Endothelial cell of umbilical vein (primary cell): ENCODE measurements at places on chromosomes 2 and 18. TPM values are rescaled to one million over a fixed set of nuclear protein-coding genes. Genes with fewer than 3 reads are reported as not detected.

- no peak overlapping the region for H3K4me3 ChIP-seq
- peaks cover 3% of the 10 kb centered on the region for H3K27me3 ChIP-seq
- H3K36me3 ChIP-seq, result no peaks in the 10 kb centered on the region
- no peaks in the 10 kb centered on the region for H3K4me1 ChIP-seq
- no peak for DNase-seq
Observed at GRCh38 chr2:165193178-165193777, 10.6 kb downstream of the SCN3A start.

MEMO1 gene
- total RNA-seq, result 53.9 and 56.2 TPM in 2 replicates

- no peak overlapping the region for H3K4me3 ChIP-seq
- no peak for DNase-seq
- H3K36me3 ChIP-seq, result no peaks in the 10 kb centered on the region
- H3K27me3 ChIP-seq, result no peaks in the 10 kb centered on the region
- H3K4me1 ChIP-seq, result no peaks in the 10 kb centered on the region
Observed at GRCh38 chr18:22594155-22594690, 176.5 kb upstream of the CTAGE1 start.

- no peaks in the 10 kb centered on the region for H3K27me3 ChIP-seq
- H3K4me3 ChIP-seq, result no peak overlapping the region
- H3K27ac ChIP-seq, result no peak overlapping the region
- no peaks in the 10 kb centered on the region for H3K36me3 ChIP-seq
Observed at GRCh38 chr18:10669441-10670100, 143.7 kb downstream of the NAPG start.

DNA sequence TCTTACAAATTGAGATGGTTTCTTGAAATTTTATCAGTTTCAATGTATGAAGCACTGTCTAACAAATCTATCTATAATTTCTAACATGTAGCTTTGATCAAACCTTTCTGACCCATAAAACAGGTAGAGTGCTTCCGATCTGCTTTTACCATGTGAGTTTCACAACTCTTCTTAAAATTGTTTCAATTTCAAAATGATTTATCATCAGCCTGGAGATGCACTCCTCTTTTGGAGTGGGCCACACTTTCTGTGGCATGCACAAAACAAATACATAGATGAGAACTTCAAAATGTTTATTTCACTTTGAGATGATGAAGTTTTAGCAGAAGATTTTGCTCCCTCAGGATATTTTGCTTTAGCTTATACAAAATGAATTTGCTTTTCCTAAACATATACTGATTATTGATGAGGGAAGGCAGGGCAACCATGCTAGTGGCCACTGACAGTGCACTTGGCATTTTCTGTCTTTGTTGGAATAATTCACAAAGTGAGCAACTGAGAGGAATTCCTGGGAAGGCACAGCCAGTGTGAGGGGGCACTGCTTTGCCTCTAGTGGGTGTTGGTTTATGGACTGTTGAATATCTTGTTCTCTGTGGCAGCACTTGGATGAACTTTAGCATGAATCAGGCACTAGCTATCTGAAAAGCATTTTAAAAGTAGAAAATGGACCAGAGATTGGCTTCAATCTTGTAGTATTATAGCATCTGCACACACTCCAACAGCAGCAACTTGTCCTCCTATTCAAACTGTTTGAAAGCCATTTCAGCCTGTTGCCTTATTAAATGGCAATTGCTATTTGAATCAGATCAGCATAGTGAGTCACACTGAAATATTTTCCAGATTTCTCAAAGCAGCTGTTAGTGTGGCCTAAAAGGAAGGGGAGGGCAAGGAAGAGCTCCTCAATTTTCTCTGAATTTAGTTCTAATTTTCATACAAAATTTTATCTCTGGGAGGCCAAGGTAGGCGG is 193.2 kb downstream of the CCDC85A start:
- H3K4me1 ChIP-seq, result peaks cover 3% of the 10 kb centered on the region
- no peak overlapping the region for H3K27ac ChIP-seq
- H3K27me3 ChIP-seq, result no peaks in the 10 kb centered on the region
- no peaks in the 10 kb centered on the region for H3K36me3 ChIP-seq
- no peak overlapping the region for H3K4me3 ChIP-seq

DNA sequence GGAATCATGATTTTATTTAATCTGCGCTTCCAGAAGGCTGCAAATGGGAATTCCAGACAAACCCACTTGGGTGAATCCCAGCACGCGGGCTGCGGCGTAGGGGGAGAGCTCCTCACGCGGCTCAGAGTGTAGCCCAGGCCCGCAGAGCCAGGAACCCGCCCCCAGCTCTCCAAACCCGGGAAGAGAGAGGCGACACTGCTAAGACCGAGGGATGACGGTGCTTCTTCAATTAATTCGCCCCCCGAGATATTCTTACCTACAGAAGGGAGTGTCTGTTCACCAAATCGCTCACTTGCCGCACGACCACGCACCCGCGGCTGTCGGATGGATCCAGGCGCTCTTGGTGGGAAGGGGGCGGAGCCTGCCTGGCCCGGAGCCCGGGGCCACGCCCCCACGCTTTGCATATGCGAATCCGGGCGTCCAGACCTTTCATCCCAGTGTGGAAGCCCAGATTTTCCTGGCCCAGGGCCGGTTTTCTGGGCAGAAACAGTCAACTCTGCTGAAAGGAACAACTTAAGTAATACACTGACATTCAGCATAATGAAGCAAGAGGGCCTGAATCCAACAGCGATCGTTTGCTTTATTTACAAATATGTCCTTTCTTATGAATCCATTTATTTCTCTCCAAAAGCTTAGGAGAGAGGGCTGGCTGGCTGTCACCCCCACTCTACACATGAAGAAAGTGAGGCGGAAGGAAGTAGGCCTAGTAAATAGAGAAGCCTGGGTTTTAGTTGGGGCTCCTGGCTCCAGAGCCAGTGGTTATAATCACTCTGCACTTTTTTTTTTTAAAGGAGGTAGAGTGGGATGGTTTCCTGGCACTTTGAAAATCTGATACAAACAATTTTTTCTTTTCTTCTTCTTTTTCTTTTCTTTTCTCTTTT is at the start of gene SLC19A3:
Gene SLC19A3, minus strand, starts transcription at position 342 of the 881 bp plus-strand sequence. CDS start 15,710 bp downstream, outside the sequence.
- H3K36me3 ChIP-seq, result no peaks in the 10 kb centered on the region
- no peaks in the 10 kb centered on the region for H3K4me1 ChIP-seq
- no peaks in the 10 kb centered on the region for H3K27me3 ChIP-seq
- H3K27ac ChIP-seq, result no peak within 1 kb of the TSS
- peak within 1 kb of the TSS; percentile 34 for H3K4me3 ChIP-seq
- peak; percentile 80 for DNase-seq

DNA sequence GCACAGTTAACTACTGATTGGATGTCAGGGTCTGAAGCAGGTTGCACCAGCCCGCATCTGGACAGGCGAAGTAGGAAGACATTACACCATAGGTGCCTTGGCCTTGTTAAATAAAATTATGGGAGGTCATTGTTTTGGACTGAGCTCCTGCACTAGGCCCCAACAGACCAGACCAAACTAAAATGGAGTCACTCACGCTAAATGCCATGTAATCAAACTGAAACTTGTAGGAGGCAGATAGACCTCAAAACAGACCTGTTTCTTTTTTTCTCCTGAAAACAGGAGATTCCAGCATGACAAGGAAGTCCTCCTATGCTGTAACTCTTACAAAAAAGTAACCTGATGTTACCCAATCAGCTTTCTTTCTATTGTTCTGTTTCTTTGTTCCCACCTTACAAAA is 15.5 kb upstream of the NFU1 start:
- no peaks in the 10 kb centered on the region for H3K36me3 ChIP-seq
- H3K4me3 ChIP-seq, result no peak overlapping the region
- no peak overlapping the region for H3K27ac ChIP-seq
- no peak for DNase-seq
- H3K27me3 ChIP-seq, result no peaks in the 10 kb centered on the region
- H3K4me1 ChIP-seq, result no peaks in the 10 kb centered on the region

GRCh38 chr2:41836948-41837347 is 210.9 kb upstream of the PKDCC start:
- peaks cover 7% of the 10 kb centered on the region for H3K4me1 ChIP-seq
- no peaks in the 10 kb centered on the region for H3K36me3 ChIP-seq
- no peak overlapping the region for H3K27ac ChIP-seq
- peak; percentile 43 for DNase-seq
- no peak overlapping the region for H3K4me3 ChIP-seq

- DNase-seq, result no peak
- H3K4me1 ChIP-seq, result peaks cover 23% of the 10 kb centered on the region
- no peaks in the 10 kb centered on the region for H3K36me3 ChIP-seq
- H3K4me3 ChIP-seq, result no peak overlapping the region
Observed at GRCh38 chr2:149651229-149651628, 63.7 kb upstream of the MMADHC start.

VWC2L gene
- not detected in 2 replicates for total RNA-seq

DNA sequence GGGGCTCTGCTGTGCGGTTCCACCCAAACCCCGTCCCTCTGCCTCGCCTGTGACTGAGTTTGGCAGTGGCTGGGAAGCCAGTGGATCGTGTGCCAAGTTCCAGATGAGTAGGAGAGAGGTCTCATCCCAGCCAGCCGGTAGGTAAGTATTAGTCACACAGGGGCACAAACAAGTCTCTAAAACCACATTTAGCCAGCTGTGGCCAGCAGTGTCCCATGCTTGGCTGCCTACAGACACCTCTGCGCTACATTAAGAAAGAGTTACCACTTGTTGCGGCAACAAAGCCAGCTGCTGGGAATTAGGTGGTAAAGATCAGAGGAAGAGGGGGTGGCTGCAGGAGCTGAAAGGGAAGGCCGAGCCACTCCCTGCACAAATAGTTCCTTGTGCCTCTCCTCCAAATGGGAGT is 81.2 kb downstream of the GATA6 start:
- no peak overlapping the region for H3K27ac ChIP-seq
- DNase-seq, result no peak
- H3K4me1 ChIP-seq, result peaks cover 12% of the 10 kb centered on the region
- H3K27me3 ChIP-seq, result peaks cover 4% of the 10 kb centered on the region
- no peaks in the 10 kb centered on the region for H3K36me3 ChIP-seq

DNA sequence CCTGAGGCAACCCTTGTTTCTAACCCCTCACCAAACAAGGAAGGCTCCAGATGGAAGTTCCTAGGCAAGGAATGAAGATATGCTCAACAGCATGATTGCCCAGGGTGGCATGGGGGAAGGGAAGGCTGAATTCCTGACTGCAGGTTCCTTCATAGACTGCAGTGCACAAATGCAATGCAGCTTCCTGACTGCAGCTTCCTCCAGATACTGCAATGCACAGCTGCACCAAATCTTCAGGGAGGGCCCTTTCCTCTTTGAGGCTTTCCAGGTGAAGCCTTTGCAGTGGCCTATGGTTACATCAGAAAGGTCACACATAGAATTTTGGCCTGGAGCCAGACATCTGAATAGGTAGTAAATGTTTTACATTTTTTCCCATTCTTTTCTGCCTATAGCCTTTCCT is 58.8 kb upstream of the DYNAP start:
- no peak for DNase-seq
- no peaks in the 10 kb centered on the region for H3K4me1 ChIP-seq
- no peaks in the 10 kb centered on the region for H3K27me3 ChIP-seq
- H3K4me3 ChIP-seq, result no peak overlapping the region
- H3K36me3 ChIP-seq, result no peaks in the 10 kb centered on the region

GRHL1 gene
- total RNA-seq, result 0.85 and 1.1 TPM in 2 replicates

DNA sequence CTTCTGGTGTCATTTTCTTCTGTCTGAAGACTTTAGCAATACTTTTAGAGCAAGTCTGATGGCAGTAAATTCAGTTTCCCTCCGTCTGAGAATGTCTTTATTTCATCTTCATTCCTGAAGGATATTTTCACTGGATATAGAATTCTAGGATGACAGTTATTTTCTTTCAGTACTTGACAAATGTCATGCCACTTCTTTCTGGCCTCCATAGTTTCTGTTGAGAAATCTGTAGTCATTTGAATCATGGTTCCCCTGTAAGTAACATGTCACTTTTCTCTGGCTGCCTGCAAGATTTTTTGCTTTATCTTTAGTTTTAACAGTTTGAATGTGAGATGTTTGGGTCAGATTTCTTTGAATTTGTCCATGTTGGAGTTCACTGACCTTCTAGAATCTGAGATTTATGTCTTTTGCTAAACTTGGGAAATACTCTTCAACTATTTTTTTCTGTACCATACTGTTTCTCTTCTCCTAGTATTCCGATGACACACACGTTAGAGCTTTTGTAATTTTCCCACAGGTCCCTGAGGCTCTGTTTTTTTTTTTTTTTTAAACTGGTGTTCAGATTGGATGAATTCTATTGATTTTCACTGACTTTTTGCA is 30.2 kb downstream of the RMND5A start:
- no peaks in the 10 kb centered on the region for H3K27me3 ChIP-seq
- no peaks in the 10 kb centered on the region for H3K4me1 ChIP-seq
- H3K27ac ChIP-seq, result no peak overlapping the region
- peaks cover 2% of the 10 kb centered on the region for H3K36me3 ChIP-seq

- H3K27me3 ChIP-seq, result no peaks in the 10 kb centered on the region
- no peak overlapping the region for H3K27ac ChIP-seq
- H3K4me1 ChIP-seq, result no peaks in the 10 kb centered on the region
Observed at GRCh38 chr2:189234991-189235390, 55.4 kb upstream of the COL5A2 start.

CROCC2 gene
- total RNA-seq, result not detected in 2 replicates

FHOD3 gene
- total RNA-seq, result 0.58 and 1.5 TPM in 2 replicates

LRRTM4 gene
- not detected in 2 replicates for total RNA-seq

ACMSD gene
- total RNA-seq, result not detected in 2 replicates

DNA sequence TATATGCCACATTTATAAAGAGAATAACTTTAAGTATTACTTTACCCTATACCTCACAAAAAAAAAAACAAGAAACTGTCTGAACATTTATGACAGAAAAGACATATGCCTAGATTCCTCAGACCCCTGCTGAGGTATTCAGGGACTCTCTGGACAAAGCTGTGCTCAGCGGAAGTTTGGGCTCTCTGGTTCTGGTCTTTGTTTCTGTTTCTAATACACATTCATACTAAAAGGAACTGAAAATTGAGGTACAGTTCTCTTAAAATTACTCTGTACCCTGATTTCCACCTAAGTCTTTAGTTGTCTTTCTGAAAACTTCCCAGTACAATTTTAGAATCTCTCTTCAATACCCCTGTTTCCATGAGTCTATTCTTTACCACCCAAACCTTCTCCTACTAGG is 160.3 kb downstream of the IKZF2 start:
- no peak for DNase-seq
- H3K27me3 ChIP-seq, result no peaks in the 10 kb centered on the region
- no peaks in the 10 kb centered on the region for H3K36me3 ChIP-seq

DNA sequence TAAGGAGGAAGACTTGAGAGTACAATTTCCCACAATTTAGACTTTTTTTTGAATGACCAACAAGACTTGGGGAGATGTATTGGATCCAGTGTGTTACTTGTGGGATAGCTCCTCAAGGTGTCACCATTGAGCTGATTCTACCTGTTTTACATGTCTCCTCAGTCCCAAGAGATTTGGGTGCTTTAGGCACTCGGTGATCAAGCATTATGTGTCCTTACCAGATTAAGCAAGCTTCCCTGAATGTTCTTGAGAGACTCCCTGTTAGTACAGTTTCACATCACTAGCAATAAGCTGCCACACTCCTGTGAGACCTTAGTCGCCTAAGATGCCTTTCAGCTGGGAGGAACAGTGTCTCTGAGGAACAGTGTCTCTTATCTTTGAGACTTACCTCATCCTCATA is 384.3 kb upstream of the SYT4 start:
- no peaks in the 10 kb centered on the region for H3K4me1 ChIP-seq
- no peaks in the 10 kb centered on the region for H3K27me3 ChIP-seq
- H3K27ac ChIP-seq, result no peak overlapping the region
- H3K36me3 ChIP-seq, result no peaks in the 10 kb centered on the region

DSG1 gene
- not detected in 2 replicates for total RNA-seq
